Inflammatory macrophage (primary cell): ENCODE measurements at places on chromosomes 5 and 9.

- DNase-seq, result no peak
Measured at GRCh38 chr9:135939351-135940265, 21.6 kb downstream of the UBAC1 start.

DNA sequence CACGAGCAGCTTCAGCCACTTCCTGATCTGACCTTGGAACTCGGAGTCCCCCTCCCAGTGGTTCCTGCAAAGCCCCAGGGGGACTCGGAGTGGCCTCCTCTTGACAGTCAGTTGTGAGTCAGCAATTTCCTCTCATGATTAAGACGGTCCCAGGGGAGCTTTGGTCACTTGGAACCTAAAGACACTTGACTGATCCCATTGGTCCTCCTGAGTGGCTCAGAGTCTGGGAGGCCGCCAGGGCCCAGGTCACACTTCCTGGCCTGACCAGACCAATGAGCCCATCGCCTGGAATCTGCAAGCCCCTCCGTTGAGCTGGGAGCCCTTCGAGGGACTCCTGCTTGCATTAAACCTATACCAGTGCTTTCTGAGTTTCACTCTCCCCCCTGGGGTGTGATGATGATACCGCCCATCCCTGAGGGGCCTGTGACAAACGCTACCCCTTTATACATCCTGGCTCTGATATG, 29.1 kb downstream of the TSPAN17 start:
- DNase-seq, result no peak

GRCh38 chr5:55991768-55992486, 2.8 kb downstream of the IL6ST start:
- no peak for DNase-seq

- DNase-seq, result no peak
Measured at GRCh38 chr5:26237489-26237888, 800.9 kb downstream of the CDH9 start.

DNA sequence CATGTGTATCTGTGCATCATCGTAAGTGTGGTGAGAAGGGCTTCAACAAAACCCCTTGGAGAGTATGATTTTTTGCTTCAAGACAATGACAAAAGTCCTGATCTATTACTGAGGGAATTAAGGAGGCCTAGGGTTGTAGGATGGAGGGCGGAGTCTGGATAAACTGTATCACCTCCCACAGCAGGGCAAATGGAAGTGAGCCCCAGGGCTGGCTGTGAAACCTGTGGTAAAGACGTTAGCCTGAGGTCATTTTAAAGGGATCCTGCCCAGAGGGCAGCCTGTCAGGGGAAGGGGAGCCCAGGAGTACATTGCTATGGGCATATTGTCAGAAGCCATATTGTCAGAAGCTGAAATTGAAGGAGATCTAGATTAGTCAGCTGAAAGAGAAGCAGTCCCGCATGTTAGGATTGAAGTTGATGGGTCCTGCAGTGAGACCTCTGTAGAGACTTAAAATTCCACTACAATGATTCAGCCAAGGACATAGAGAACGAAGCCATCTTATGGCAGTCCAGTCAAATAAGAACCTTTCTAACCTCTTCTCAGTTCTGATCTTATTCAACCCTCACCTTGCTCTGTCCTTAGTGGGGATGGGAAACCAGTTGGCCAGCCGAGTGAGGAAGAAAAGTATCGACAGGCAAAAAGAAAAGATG, 26.9 kb downstream of the ADGRV1 start:
- DNase-seq, result no peak
